ENCODE measurements at places on chromosomes 12 and 14. TPM values are rescaled to one million over a fixed set of nuclear protein-coding genes. Genes with fewer than 3 reads are reported as not detected.

DNA sequence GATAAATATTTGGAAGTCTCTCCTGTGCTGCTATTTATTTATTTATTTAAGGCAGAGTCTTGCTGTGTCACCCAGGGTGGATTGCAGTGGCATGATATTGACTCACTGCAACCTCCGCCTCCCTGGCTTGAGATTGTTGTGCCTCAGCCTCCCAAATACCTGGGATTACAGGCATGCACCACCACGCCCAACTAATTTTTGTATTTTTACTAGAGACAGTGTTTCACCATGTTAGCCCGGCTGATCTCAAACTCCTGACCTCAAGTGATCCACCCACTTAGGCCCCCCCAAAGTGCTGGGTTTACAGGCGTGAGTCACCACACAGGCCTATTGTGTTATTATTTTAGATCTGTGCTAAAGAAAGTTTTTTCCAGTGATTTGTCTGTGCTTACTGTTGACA, 225.2 kb downstream of the CCER1 start:
- no peak for DNase-seq

GRCh38 chr12:2752676-2753371, 41.9 kb upstream of the FKBP4 start:
- peak; percentile 45 for DNase-seq

DNA sequence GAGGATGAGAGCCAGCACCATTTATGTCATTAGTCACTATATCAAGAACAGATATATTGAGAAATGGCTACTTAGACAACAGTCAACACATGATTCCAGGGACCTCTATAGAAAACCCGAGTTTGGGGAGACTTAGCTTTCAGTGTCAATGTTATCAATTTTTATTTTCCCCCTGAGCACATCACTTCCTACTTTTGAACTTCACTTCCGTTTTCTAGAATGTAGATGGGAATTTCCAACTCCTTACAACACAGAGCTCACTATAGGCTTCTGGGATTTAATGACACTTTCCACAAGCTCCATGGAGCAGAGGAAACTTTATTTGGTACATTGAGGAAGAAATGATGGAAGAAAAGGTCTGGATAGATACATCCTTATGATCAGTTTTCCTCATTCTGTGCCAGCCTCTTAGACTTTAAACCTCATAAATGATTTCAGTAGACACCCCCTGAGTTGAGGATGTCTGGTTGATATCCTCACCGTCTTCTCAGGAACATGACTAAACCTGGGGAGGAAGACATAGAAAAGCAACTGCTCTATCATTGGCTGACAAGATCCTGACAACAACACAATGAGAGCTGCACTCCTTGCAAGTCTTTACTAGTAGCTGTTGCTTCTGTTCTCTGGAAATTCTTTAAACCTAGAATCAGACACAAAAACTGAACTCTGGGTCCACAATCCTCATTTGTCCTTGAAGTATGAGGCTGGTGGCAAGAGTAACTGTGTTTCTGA, 449.4 kb upstream of the OR4E1 start:
- DNase-seq, result no peak

DNA sequence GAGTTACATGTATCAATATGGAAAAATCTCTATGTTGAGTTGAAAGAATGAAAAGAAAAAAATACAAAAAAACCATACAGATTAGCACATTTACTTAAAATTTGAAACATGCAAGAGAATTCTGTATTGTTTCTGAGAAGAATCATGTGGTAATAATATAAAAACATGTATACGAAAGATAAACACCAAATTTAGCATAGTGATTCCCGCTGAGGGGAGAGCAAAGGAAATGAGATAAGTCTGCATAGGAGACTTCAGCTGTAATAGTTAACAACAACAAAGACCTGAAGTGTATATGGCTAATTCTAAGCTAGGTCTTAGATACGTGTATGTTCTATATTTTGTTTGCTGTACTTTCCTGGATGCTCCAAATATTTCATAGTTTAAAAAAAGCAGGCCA, 46.5 kb downstream of the FNTB start:
- no peak for DNase-seq

GRCh38 chr12:121580959-121581685, at the start of gene KDM2B:
Gene KDM2B, minus strand, starts transcription at chr12:121581023. Its CDS starts 112 bp downstream, at chr12:121580911.
- DNase-seq, result no peak

DNA sequence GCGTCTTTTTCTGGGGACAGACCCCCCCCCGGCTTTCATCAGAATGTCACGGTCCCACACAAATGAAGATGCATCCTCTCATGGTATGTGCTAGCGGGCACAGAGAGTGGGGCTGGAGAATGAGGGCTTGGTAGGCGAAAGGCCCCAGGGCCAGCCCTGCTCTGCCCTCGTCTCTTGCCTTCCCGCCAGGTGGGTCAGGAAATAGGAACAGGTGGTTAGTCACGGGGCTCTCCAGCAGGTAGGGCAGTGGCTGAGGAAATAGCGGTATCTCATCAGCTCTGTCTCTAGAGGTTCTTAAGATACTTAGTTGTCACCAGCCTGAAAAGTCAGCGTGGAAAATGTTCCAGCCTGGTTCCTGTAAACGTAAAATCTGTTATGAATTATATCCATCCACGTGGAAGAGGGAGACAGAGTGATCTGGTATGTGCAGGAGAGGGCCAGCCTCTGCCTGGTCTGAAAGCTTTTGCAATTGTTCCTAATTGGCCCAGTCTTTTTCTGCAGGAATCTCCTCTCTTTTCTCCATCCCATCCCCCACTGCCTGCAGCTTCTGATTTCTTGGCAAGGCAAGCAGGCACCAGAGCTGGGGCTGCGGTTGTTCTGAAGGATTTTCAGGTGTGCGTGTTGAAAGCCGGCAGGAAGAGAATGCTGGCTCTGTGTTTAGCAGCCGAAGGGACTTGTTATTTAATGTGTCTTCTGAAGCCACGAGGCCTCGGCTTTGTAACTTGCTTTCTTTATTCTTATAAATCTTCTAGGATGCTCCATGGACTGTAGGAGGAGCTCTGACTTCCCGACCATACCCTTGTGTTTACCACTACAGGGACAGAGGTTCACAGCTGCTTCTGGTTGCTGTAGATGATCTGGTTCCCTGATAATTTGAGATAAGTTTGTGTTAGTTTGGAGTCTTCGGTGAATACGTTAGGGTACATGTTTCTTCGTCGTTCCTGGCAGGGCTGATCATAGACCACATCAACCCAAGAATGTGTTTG, 131.1 kb downstream of the CACNA1C start:
- no peak for DNase-seq

GRCh38 chr12:98911396-98911795, 266.3 kb downstream of the APAF1 start:
- no peak for DNase-seq

DNA sequence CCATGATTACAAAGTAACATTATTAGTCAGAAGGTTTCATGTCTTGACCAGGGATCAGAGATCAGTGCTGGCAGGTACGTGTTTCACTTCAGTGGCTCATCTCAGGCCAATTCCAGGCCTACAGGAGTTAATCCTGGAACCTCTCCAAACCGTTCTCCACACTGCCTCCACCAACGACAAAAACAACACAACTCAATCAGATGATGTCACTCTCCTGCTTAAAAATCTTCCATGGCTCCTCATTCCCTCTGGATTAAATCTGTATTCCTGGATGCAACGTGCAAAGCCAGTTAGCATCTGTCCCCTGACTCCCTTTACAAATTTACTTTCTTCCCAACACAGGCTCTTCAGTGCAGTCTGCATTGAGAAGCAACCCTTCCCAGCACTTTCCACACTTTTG, 34.3 kb upstream of the TXNRD1 start:
- DNase-seq, result no peak

- no peak for DNase-seq
Measured at GRCh38 chr14:99592933-99593753, 10.9 kb downstream of the CCDC85C start.

GRCh38 chr14:32998433-32998832, 59.8 kb downstream of the NPAS3 start:
- no peak for DNase-seq

DNA sequence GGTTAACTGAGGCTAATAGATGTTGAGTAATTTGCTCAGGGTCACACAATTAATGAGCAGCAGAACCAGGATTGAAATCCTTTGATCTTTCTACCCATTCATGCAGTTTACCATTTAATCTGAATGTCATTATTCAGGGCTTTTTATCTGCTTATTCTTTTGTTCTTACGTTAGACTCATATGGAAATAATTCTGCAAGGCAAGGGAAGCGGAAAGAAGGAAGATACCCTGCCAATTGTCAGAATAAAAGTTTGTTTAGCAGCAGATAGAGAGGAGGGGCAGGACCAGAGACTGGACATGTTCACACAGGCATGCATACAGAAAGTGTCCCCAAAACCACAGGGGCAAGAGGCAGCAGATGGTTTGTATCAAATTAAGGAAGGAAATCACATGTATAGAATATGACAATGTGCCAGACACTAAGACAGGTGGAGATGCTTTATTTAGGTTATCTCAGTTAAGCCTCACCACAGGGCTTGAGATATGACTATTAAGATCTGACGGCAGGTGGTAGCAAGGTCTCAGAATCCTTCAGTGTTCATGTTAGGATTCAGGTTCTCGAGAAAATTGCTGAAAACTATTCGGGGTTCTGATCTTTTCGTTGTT, 29.8 kb downstream of the BRMS1L start:
- DNase-seq, result no peak

- DNase-seq, result no peak
Measured at GRCh38 chr14:76002383-76002782, 16.8 kb downstream of the IFT43 start.

DNA sequence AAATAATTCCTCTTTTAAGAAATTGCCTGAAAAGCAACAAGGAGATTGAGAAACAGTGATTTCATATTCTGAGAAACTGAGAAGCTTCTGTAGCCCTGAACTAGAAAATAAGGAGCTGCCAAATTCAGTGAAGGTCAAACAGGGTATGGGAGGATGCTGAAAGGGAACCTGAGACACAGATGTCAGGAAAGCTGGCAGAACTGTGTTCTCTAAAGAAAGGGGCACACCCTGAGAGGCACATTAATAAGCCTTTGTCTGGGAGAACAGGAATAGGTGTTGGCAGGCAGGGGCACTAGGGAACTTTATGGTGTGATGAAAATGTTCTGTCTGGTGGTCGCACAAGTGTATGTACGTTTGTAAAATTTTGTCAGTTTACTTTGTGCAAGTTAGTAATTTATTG, 29.6 kb downstream of the VRK1 start:
- DNase-seq, result no peak

DNA sequence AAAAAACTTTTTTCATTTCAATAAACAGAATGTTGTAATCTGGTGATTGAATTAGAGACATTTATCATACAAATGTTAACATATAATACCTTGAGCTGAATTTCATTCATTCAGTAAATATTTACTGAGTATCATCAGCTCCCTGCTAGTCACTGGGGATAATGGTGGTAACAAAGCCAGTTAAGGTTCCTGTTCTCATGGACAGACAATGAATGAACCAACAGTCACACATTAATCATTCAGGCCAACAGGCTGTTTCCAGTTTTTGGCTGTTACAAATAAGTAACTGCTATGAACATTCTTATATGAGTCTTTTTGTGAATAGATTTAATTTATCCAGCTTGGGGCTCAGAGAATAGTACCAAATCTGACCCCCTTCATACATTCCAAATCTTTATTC, 13.5 kb downstream of the EXD2 start:
- DNase-seq, result no peak

Gene AJUBA
- total RNA-seq, result 0.34 TPM

Gene FSCB
- total RNA-seq, result not detected

Gene ABCD2
- 4.2 TPM for total RNA-seq

Gene ADAMTS20
- 7.0 TPM for total RNA-seq
